Liver (tissue), 10 donors: ENCODE measurements at places on chromosomes 12 and 14. TPM values are rescaled to one million over a fixed set of nuclear protein-coding genes. Genes with fewer than 3 reads are reported as not detected.

DNA sequence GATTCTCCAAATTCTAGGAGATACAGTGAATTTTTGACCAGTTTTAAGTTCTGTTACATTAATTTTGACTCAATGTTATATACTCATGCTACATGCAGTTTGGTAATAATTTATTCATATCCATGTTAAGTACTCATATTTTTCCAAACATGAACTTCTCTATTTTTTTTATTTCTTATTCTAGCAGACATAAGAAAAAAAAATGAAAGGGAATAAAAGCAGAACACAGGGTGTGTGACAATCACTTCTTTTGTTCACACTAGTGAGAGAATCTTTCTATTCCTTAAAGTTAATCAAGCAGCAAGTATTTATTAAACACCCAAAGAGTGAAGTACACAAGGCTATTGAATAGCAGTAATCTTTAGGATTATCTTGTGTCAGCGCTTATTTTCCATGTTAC, 171.1 kb upstream of the ATP2B1 start:
- DNase-seq: no peak

GRCh38 chr12:7994731-7995205, 37.7 kb upstream of the FOXJ2 start:
- no peak for DNase-seq

DNA sequence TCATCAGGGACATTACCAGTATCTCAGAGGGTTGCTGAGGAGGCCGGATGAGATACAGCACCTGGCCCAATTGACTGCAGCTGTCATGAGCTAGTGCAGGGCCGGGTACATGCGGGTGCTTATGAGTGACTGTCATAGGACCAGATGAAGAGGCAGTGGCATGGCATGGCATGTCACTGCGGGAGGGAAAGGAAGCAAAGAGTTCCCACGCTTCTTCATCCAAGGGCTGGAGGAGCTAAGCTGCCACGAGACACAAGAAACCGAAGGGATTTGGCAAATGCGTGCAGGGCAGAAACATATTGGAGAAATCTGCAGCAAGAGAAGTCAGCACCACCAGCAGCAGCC, 10.7 kb upstream of the GPX2 start:
- no peak for DNase-seq

- DNase-seq: no peak
Measured at GRCh38 chr14:82657186-82657675, 1123.6 kb upstream of the SEL1L start.

GRCh38 chr12:5434647-5435560, 3.0 kb downstream of the NTF3 start:
- no peak for DNase-seq

DNA sequence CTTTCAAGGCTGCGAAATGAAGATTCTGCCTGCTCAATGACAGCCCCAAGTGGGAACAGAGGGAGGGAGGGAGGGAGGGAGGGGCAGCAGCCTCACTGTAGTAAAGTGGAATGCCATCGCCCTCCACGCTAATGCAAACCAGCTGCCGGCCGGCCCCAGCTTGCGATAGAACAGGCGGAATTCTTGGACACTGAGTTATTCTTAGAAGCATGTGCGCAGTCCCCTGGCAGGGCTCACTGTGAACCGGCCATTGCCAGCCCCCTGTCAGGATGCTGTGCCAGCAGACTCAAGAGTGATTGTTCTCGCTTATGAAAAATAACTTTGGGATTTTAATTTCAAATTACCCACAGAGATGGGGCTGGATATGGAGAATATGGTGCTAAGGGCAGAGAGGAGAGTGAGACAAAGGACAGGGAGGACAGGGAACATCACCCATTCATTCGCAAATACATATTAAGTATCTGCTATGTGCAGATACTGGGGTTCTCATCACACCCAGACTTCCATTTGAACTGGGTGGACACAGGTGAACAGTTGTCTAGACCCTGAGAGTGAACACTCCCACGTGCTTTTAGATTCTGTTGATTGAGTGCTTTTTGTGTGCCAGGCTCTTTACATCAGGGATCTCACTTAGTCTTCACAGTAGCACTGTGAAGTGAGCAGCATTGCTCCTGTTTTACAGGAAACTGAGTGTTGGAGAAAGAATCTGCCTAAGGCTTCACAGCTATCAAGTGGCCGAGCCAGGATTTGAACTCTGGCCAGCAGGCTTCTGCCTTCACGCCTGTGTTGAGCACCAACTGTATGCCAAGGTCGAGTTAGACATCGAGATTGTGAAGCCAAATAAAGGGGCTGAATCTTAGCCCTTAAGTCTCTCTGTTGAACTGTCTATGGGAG, 192.9 kb downstream of the C12orf75 start:
- DNase-seq: no peak

DNA sequence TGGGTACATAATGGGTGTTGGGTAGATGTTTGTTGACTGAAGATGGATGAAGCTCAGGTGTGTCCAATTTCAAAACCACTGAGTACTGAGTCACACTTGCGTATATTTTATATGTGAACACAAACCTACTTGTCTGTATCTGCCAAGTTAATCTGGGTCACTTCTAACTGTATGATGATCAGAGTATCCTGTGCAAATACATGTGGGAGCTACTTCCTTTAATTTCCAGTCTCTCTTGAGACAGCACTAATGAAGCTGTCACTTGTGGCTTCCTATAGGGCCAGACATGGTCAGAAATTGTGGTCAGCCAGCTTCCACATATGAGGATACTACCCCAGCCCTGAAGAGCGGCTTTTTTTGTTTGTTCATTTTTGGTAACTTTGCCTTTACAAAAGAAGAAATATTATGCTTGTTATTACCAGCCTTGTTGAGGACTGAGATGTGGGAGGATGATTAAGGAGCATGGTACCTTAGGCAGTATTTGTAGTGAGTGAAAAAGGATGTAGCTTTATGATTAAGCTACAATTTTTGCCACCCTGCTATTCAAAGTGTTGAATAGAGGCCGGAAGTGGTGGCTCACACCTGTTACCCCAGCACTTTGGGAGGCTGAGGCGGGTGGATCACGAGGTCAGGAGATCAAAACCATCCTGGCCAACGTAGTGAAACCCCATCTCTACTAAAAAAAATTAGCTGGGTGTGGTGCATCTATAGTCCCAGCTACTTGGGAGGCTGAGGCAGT, 32.4 kb downstream of the PLXNC1 start:
- no peak for DNase-seq

DNA sequence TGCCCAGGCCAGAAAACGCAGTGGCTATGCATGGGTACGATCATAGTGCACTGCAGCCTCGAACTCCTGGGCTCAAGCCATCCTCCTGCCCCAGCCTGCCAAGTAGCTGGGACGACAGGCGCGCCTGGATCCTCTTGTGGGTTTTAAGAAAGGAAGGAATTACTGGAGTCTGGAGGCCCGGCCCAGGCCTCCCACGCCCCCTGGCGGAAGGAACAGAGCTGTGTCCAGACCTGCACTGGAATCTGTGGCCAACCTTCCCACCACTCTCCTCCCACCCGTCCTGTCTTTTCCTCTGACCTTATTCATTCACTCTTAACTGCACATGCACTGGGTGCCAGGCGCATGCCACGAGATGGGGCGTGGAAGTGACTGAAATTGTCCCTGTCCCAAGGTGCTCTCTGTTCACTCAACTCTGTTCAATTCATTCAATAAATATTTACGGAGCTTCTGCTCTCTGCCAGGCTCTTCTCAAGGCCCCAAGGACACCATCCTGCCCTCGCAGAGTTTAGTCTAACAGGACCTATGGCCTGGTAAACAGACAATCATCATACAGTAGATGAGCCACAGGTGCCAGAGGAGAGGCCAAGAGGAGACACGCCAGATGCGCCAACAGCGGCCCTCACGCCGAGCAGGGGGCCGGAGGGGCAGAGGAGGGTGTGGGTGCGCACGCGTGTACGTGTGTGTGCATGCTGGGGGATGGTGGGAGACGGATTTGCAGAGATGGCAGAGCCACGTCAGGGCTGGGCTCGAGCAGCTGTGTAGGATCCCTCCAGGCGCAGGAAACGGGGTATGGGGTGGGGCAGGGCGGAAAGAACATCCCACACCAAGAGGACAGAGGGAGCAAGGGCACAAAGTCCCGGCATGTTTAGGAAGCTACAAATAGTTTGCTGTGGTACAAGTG, 13.7 kb upstream of the TMEM106C start:
- peak; percentile 66 for DNase-seq

AHNAK2 gene
- polyA plus RNA-seq: 1.9 TPM

SIX4 gene
- polyA plus RNA-seq: 0.08 TPM

TGM1 gene
- polyA plus RNA-seq: 0.39 TPM
